Left ventricle myocardium superior (tissue), 1 donor: ENCODE measurements at places on chromosomes 7 and 10. TPM values are rescaled to one million over a fixed set of nuclear protein-coding genes. Genes with fewer than 3 reads are reported as not detected.

Gene LFNG
- total RNA-seq = 6.4 TPM

Gene FAM237B
- not detected for total RNA-seq

Gene GPR26
- total RNA-seq = not detected

Gene ANLN
- 1.3 TPM for total RNA-seq

Gene NME8
- not detected for total RNA-seq

Gene DPYSL4
- 45.2 TPM for total RNA-seq

Gene HSPA12A
- total RNA-seq = 22.5 TPM

Gene LLCFC1
- total RNA-seq = not detected

Gene ITIH2
- not detected for total RNA-seq

Gene TUBB8
- total RNA-seq = not detected

Gene PIP
- not detected for total RNA-seq

Gene CAV2
- 204 TPM for total RNA-seq

Gene SMKR1
- not detected for total RNA-seq

Gene GATA3
- 1.1 TPM for total RNA-seq

Gene EN2
- total RNA-seq = not detected

Gene NKX1-2
- not detected for total RNA-seq

Gene CEP55
- 0.40 TPM for total RNA-seq

Gene CPA4
- 0.77 TPM for total RNA-seq

Gene IGFBP1
- total RNA-seq = not detected

Gene BCCIP
- total RNA-seq = 43.4 TPM

Gene ZPBP
- not detected for total RNA-seq

Gene FANK1
- 0.35 TPM for total RNA-seq

Gene EPO
- total RNA-seq = not detected

Gene SPDYE11
- not detected for total RNA-seq

Gene MLXIPL
- 9.6 TPM for total RNA-seq

Gene AKAP9
- total RNA-seq = 55.2 TPM

Gene OAT
- 22.7 TPM for total RNA-seq

Gene CHRM2
- total RNA-seq = 89.0 TPM

Gene MRLN
- not detected for total RNA-seq

Gene GIGYF1
- total RNA-seq = 29.4 TPM

Gene EMX2
- 0.42 TPM for total RNA-seq

Gene ACBD7
- not detected for total RNA-seq

Gene STEAP4
- total RNA-seq = 21.7 TPM

Gene TAS2R16
- not detected for total RNA-seq

Gene LIPN
- total RNA-seq = 0.22 TPM

Gene CYP26C1
- total RNA-seq = not detected

Gene TMEM236
- total RNA-seq = 0.30 TPM

Gene HNRNPA2B1
- total RNA-seq = 430 TPM
